T-helper 2 cell treated with Interferon-gamma antibody and Interleukin-4, amounts not matched to agents 5 μg/mL and 100 μg/mL, for 36 hours (primary cell): ENCODE measurements at places on chromosomes 5 and 9.
A peak's percentile ranks its signal among the peaks of the same experiment; 100 is the strongest.

DNA sequence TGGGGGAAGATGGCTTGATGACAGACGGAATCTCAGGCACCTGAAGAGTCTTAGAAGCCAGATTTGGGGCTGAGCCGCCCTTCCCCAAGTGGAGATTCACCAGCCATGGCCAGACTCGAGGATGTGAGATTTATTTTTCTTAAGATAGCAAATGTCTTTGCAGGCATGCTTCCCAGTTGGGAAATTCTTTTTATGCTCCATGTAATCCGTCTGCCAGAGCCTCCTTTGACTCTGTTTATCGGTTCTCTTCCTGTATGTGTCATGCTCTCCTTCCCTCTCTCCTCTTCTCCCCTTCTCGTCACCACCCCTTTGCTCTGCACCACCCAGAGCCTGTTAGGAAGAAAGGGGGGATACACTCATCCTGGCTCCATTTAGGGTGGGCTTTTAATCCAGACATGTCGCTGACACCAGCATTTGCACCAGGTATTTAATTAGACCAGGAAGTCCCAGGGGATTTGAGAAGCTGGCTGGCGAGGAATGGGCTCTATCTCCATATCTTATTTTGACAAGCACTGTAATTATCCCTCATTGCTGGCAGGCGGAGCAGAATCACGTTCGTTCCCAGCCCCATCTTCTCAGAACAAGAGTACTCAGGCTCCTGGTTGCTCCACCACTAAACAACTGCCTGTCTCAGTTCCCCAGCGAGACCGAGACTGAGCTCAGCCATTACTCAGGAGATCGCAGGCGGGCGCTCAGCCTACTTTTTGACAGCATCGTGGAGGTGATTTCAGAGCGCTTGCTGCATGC lies 50.9 kb downstream of the KCNIP1 start:
- no peak for DNase-seq

GRCh38 chr9:28206280-28206679 lies 633.0 kb upstream of the C9orf72 start:
- DNase-seq, result no peak

DNA sequence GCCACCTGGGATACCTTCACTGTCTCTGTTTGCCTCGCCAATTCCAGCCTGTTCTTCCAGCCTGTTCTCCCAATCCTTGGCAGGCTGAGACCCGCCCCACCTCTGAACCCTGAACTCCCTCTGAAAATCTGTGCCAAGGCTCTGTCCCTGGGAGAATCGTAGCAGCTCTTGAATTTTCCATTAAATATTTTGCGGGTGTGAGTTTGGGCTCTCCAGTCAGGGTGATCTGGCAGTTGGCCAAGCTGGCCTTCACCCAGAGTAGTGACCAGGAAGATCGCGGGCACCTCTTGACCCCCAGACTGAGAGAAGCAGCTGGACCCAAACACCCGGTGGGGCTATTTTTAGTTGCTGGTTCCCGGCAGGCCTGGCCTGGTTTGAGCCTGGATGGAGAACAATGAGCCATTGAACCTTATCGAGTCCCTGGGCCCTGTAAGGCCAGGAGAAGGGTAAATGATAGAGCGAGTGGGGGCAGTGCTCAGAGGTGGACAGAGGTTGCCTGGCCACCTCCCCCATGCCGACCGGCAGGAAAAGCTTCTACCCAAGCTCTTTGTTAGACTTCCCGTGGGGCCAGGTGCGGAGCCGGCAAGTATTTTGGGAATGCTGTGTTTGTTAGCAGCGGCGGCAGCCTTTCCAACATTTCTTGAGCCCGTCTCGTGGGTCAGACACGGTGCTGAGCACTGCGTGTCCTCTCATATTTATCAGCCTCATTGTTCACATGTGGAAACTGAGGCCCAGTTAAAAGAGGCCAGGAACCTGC lies 146.2 kb downstream of the RGS3 start:
- DNase-seq, result no peak

GRCh38 chr5:103139264-103139865 lies 19.3 kb downstream of the PPIP5K2 start:
- peak; percentile 67 for DNase-seq

DNA sequence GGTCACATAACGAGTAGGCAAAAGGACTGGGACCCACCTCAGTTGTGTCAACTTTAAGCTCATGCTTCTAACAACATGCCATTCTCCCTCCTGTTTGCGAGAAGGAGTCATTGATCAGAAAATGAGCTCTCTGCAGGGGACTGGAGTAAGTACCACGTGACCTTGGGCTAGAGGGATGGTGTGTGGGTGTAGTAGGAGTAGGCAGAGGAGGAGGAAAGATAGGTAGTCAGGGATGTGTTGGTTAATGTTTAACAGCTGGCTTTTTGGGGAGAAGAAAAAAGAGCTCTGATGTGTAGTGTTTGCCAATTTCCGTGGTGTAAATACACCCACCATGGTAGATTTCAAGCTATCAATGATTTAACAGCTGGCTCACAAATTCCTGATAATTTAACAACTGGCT lies 160.3 kb upstream of the TBC1D2 start:
- DNase-seq, result no peak

DNA sequence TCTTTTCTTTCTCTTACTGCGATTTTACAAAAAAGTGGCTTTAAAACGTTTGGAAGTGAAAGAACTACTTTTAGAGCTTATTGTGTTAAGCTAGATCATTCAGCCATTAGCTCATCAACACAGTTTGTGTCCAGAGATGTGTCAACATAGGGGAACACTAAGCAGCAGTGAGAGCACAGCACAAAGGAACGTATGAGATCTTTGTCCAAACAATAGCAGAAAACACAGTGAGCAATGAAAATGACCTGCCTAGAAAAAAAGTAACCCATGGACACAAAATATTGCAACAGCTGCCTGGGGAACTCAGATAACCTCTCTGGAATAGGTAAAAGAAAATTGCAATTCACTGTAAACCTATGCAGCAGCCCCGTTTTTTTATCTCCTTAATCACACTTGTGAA lies 372.5 kb downstream of the ARHGEF28 start:
- no peak for DNase-seq

- DNase-seq, result no peak
Measured at GRCh38 chr5:158832096-158832685, 267.5 kb downstream of the EBF1 start.
